ENCODE measurements at places on chromosomes 5 and 9. TPM values are rescaled to one million over a fixed set of nuclear protein-coding genes. Genes with fewer than 3 reads are reported as not detected.
A peak's percentile ranks its signal among the peaks of the same experiment; 100 is the strongest.

DNA sequence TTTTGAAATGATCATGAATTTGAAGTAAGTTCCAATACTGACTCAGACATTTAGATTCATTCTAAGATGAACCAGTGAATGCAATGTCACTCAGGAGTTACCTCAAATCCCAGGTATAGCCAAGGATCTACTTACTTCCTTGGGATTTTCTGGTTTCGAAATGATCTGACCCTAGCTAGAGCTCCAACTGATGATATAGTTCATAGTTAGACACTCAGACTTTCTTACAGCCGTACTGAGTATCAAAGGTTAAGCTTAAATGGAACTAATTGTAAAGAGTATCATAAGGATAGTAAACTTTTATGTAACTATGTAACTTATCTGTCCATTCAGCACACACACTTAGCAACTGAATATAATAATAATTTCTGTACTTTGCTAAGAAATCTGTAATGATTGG is 84.0 kb upstream of the FSD1L start:
- no peak for DNase-seq

GRCh38 chr5:35138232-35138631 is 90.5 kb upstream of the AGXT2 start:
- no peak for DNase-seq

DNA sequence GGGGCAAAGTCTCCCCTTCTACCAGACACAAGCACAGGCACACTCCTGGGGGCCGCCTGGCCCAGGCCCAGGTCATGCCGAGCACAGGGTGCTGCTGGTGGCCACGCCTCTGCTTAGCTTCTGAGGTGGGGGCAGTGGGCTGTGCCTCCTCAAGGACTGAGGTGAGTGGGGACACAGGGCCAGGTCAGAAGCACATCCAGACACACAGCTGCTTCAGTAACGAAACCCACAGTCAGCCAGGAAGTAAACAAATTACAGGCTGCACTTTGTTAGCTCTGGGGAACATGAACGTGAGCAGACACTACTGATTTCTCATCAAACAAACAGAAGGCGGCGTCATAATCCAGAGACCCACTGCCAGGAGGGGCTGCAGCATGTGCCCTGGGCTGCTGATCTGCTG is 192.4 kb downstream of the HSPA4 start:
- DNase-seq: no peak

- DNase-seq: no peak
Measured at GRCh38 chr9:76964612-76965011, 54.8 kb upstream of the FOXB2 start.

GRCh38 chr9:121156263-121156731 is 45.4 kb downstream of the RAB14 start:
- peak; percentile 28 for DNase-seq

GRCh38 chr9:72255569-72255968 is 106.3 kb downstream of the GDA start:
- DNase-seq: no peak

DNA sequence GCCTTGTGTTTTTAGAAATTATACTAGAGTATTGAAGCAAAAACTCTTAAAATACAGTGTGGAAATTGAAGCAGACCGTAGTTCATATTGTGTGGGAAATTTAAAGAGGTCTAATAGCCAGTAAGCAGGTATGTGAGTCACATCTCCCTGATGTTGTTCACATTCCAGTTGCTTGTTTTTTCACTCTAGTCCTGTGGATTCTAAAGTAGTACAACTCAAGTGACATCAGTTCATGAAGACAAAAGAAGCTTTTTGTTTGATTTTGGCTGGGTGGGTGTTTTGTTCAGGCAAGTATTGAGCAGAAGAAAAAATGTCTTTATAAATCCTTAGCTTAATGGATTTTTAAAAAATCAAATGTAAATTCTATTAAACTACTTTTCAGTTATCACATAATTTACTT is 216.2 kb downstream of the MAN2A1 start:
- no peak for DNase-seq

DNA sequence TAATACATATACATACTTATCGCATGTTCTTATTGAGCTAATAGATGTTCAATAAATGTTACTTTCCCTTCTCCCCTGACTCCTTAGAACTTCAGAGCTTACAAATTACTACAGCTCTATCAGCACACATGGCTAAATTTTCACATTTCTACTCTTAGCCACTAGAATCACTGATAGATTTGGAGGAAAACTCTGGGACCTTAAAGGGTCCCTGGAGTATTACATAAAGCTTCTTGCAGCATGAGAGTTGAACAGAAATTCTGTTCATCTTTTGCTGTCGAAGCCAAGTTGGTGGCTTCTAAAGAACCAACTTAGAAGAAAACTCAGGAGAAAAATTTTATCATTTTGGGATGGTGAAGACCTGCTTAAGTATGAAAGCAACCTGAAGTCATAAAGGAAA is 15.5 kb downstream of the B4GALT1 start:
- DNase-seq: no peak

- DNase-seq: no peak
Measured at GRCh38 chr9:14535161-14535955, 157.9 kb downstream of the ZDHHC21 start.

DNA sequence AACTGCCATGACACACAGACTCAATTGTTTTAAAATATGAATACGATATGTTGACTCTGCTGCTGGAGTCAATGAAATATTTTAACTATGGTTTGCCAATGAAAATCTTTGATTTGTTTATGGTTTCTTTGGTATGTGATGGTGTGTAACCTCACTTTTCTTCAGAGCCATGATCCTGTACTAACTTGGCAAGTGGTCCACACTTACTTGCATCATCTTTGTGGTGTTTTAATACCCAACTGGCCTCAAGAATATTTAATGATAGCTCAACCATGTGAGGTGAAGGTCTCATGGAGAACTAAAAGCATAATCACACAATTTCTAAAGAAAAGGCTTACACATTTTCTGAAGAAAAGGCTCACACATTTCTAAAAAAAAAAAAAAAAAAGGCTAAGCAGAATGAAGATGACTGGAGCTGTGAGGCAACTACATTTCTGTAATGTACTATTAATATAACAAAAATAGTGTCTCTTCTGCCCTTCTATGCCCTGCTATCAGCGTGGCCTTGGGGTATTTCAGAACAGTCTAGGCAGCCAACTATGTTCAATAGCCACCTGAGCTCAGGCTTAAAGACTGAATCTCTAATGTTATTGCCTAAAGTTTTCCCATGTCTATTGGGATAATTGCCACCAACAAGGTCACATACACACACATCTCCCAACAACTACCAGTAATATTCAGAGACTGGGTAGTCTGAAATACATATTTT is 395.0 kb downstream of the MLLT3 start:
- no peak for DNase-seq

DNA sequence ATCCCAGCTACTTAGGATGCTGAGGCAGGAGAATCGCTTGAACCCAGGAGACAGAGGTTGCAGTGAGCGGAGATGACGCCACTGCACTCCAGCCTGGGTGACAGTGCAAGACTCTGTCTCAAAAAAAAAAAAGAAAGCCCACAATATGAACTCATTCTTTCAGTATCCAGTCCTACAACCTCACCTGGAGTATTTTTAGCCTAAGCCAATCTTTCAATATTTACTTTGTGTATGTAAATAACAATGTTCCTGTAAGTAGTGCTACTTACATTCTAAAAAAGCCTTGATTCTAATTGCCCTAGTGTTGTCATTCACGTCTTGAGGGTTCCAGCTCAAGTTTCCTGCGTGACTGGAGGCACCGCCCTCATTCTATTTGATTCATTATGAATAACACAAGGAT is 62.0 kb downstream of the BHMT start:
- DNase-seq: peak; percentile 9

GRCh38 chr5:91293131-91293530 is 90.0 kb downstream of the ARRDC3 start:
- DNase-seq: peak; percentile 49

DNA sequence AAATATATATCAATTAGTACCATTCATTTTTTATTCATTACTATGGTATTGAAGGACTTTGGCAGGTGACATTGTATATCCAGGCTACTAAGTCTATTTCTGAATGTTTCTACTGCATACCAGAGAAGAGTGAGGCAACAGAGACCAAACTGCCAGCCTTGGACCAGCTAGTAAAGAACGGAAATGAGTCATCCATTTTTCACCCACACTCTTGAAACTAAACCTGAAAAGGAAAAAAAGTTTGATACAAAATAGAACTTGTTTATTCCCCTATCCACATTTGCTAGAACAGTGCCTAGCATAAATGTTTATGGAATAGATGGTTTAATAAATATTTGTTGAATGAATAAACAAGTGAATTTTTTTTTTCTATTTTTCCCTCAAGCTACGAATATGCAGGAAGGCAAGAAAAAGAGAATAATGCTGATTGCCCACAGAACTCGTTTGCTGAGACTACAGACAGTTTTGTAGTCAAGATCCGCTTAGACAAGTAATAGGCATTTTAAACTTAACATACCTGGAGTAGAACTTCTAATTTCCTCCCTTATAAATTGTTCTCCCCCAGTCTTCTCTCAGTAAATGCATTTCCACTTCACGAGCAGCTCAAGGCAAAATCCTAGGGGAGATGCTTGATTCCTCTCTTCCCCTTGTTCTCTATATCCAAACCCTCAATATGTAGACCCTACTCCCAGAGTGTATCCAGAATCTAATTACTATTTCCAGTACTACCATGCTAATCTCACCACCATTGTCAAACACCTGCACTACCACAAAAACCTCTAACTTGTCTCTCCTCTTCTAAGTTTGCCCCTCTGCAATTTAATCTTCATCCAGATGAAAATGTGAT is 146.2 kb upstream of the RASA1 start:
- DNase-seq: peak; percentile 83

DNA sequence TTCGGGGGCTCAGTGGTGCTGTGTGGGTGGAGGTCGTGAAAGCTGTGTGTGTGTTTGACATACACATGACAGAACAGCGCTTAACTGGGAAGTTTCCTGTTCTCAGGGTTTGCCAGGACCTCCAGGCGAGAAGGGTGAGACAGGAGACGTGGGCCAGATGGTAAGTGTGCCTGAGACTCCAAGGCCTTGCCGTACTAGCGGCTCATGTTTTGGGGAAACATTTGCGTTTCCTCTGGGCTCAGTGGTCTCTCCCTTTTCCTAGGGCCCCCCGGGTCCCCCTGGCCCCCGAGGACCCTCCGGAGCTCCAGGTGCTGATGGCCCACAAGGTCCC is 68.3 kb upstream of the FCN2 start:
- no peak for DNase-seq

Gene BARHL1
- total RNA-seq: not detected

Gene DND1
- total RNA-seq: 1.2 TPM

Gene OBP2B
- total RNA-seq: not detected

Gene SIT1
- total RNA-seq: not detected

Gene OR1J2
- not detected for total RNA-seq
